ENCODE measurements at places on chromosomes 3 and 15. TPM values are rescaled to one million over a fixed set of nuclear protein-coding genes. Genes with fewer than 3 reads are reported as not detected.

DNA sequence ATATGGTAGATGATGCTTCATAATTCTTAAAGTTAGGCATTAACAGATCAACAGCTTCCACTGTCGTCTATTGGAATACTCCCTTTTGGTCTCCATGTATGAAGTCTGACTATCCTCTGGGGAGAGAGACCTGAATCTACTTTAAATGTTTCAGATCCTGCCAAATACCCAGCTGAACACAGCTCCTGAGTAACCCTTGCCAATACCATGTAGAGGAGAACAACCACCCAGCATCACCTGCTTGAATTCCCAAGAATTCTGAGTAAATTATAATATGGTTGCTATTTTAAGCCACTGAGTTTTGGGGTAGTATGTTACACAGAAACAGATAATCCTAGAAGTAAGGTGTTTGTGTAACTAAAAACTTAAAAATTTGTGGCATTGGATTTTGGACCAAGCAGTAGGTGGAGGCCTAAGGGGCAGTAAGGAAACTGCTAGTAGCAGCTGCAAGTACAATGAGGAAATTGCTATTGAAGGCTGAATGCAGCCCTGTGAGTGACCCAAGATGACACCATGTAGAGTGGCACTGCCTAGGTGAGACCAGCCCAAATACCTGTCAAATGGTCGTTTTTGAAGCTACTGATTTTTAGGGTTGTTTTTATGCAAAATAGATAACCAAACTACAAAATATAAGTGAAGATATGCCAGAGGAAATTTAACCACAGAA, 30.9 kb downstream of the NRG4 start:
- H3K4me1 ChIP-seq = no peaks in the 10 kb centered on the region
- H3K27me3 ChIP-seq = no peaks in the 10 kb centered on the region
- no peak overlapping the region for H3K27ac ChIP-seq
- H3K36me3 ChIP-seq = no peaks in the 10 kb centered on the region

DNA sequence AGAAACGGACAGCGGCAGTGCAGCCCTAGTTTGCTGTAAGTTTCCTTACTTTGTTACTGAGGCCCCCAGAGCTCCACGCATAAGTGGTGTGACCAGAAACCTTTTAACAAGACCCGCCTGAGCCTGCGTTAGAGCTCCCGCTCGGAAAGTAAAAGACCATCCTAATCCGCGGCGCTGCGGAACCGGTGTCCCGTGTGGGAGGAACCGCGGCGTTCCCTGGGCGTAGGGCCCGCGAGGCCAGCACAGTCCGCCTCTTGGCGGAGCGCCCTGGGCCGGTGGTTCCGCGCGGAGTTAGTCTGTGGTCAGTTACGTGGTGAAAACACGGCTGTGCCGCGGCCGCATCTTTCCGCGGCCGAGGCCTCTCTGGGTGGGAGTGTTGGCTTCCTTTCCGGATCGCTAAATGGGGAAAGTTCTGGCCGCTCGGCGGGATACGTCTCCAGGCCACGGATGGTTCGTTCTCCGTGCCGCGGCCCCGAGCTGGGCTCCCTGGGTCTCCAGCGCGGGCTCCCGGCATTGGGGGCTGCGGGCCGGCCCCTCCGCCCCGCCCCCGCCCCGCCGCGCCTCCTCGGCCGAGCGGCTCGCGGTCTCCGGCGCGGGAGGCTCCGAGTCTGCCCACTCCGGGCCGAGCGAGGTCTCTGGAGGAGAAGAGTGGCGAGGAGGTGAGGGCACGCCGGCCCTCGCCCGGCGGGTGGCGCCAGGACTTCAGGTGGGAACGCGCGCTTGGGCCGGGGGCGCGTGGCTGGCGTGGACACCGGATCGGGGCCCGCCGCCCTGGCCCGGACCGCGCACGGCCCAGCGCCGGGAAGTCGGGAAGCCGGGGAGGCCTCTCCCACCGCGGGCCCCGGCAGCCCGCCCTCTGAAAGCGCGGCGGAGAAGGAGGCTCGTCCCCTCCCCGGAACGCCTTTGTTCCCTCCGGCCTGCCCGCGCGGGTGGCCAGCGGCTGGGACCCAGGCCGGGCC, 754 bp downstream of the B3GNT5 start:
- peaks cover 21% of the 10 kb centered on the region for H3K4me1 ChIP-seq
- H3K4me3 ChIP-seq = peak overlapping the region; percentile 82
- no peaks in the 10 kb centered on the region for H3K36me3 ChIP-seq
- DNase-seq = no peak

GRCh38 chr15:90020021-90020735, 19.1 kb downstream of the ZNF710 start:
- H3K4me1 ChIP-seq = peaks cover 16% of the 10 kb centered on the region
- H3K36me3 ChIP-seq = no peaks in the 10 kb centered on the region
- H3K27me3 ChIP-seq = no peaks in the 10 kb centered on the region
- peak overlapping the region; percentile 66 for H3K27ac ChIP-seq
- no peak overlapping the region for H3K4me3 ChIP-seq
- DNase-seq = no peak

DNA sequence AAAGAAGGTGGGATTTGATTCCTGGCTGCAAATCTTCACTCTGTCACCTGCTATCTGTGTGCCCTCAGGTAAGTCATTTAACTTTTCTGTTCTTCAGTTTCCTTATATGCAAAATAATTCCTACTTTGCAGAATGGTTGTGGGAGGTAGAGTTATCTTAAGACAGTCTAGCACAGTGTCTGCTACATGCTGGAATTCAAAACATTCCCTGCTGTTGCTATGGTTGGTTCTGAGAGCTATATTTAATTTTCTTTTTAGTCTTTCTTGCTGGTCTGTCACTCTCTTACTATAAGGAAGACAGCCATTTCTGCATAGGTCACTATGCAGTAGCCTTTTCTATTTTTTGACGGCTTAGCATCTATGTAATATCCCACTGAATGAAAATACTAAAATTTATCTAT, 4.0 kb upstream of the ADPGK start:
- H3K4me3 ChIP-seq = no peak overlapping the region
- H3K36me3 ChIP-seq = no peaks in the 10 kb centered on the region
- no peak overlapping the region for H3K27ac ChIP-seq
- peaks cover 4% of the 10 kb centered on the region for H3K27me3 ChIP-seq

GRCh38 chr15:82540055-82540983, at the start of gene RPS17:
Gene RPS17 (minus strand): TSS chr15:82540457. CDS start chr15:82540428, 29 bp downstream.
- H3K36me3 ChIP-seq = peaks cover 35% of the 10 kb centered on the region
- peaks cover 33% of the 10 kb centered on the region for H3K4me1 ChIP-seq
- peak; percentile 98 for DNase-seq
- no peaks in the 10 kb centered on the region for H3K27me3 ChIP-seq

DNA sequence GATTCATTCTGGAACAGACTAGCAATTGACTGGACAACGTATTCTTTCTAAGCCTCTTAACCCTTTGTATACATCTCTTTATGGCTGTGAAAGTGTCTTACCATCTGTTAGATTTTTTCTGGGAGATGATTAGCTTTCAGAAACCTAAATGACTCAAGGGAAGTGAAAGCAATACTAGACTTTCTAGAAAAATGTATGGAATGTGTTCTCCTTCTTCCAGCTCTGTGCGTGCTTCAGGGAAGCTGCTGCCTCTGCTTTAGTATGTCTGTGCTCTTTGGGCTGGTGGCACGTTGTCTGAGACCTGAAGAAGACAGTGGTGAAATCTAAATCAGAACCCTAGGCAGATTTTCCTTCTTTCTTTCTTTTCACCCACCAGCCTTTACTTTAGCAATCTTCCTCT, 89.5 kb downstream of the ITPR1 start:
- no peak for DNase-seq
- H3K4me3 ChIP-seq = no peak overlapping the region
- no peaks in the 10 kb centered on the region for H3K27me3 ChIP-seq
- no peaks in the 10 kb centered on the region for H3K36me3 ChIP-seq
- H3K27ac ChIP-seq = peak overlapping the region; percentile 76

- no peak overlapping the region for H3K27ac ChIP-seq
- no peaks in the 10 kb centered on the region for H3K27me3 ChIP-seq
- no peak for DNase-seq
- H3K4me1 ChIP-seq = peaks cover 24% of the 10 kb centered on the region
- no peak overlapping the region for H3K4me3 ChIP-seq
Measured at GRCh38 chr3:129793319-129793718, 100.2 kb downstream of the TMCC1 start.

DNA sequence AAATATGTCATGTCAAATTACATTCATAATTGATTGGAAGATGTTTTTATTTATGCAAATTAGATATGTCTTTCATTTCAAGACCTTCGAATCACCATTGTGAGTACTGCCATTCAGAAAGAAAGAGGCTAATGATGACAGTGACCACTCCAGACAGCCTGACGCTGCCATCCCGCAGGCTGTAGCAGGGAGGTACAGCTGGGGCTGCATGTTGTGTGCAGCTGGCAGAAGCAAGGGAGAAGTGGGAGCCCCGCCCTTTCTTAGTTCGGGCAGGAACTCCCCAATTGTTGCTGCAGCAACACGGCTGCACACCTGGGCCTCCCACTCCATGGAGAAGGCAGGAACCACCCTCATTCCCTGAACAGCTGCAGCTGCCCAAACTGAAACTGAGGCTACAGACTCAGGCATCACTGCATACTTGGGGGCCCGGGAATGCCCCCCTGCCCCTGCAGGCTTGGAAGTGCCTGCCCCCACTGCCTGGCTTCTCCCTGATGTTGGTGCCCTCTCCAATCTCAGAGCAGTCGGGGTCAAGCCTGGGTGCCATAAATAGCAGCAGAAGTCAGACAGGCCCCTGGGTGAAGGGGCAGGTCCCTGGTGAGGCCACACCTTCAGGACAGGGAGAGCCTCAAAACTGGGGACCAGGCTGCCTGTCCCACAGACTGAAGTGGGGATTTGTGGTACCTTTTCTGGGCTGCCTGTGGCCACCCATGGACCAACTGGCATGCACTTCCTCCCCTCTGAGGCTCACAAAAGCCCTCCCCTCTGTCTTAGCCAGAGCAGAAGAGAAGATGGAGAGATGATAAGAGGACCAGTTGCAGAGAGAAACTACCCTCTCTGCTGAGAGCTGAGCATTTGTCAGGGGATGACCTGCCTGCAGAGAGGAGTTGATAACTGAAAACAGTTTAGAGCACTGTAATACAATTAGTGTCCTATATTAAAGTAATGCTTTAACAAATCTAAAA, 964.6 kb downstream of the SI start:
- H3K4me1 ChIP-seq = no peaks in the 10 kb centered on the region
- H3K27me3 ChIP-seq = no peaks in the 10 kb centered on the region
- no peaks in the 10 kb centered on the region for H3K36me3 ChIP-seq

GRCh38 chr3:7646851-7647250, 785.9 kb downstream of the GRM7 start:
- no peak overlapping the region for H3K27ac ChIP-seq
- H3K4me3 ChIP-seq = no peak overlapping the region
- no peaks in the 10 kb centered on the region for H3K27me3 ChIP-seq
- no peaks in the 10 kb centered on the region for H3K36me3 ChIP-seq
- DNase-seq = no peak
- H3K4me1 ChIP-seq = no peaks in the 10 kb centered on the region

GRCh38 chr3:4410606-4411005, 56.5 kb downstream of the SUMF1 start:
- H3K4me1 ChIP-seq = no peaks in the 10 kb centered on the region
- no peak overlapping the region for H3K4me3 ChIP-seq
- H3K36me3 ChIP-seq = peaks cover 59% of the 10 kb centered on the region
- no peak overlapping the region for H3K27ac ChIP-seq
- no peak for DNase-seq

DNA sequence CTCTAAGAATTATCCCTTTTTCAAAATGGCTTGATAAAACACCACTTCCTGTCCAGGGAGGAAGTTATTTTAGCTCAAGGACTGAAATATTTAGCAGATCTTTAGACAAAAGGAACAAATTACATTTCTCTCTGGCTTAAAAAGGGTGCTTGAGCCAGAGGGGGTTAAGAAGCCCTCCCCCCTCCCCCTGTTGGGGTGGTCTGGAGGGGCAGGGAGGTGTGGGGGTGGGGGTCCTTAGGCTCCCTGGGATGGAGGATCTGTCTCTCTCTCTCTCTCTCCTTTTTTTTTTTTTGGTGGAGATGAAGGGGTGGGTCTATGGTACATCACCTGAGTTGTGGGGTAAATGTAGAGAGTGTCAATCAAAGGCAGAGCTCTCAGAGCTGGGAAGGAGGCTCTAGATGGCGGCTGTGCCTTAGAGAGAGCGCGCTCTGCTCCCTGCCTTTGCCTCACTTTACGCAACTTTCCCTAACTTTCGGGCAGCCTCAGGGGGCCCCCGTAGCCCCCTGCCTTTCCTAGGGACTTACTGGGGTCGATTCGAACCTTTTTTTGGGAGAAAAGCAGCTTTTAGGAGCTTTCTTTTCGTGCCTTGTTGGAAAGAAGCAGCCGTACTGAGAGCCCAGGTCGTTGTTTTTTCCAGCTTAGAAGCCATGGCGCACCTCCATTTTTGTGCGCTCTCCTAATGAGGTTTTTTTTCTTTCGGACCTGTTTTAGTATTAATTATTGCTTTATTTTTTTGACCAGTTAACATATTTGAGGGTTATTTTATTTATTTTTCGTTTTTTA, at the start of gene CHD2:
Gene CHD2, plus strand, starts transcription at position 377 of the 783 bp plus-strand sequence. CDS start 914 bp downstream, outside the sequence.
- DNase-seq = no peak
- peak within 1 kb of the TSS; percentile 50 for H3K4me3 ChIP-seq
- peak within 1 kb of the TSS; percentile 89 for H3K27ac ChIP-seq
- H3K27me3 ChIP-seq = no peaks in the 10 kb centered on the region

GRCh38 chr3:22239011-22239410, 488.0 kb upstream of the ZNF385D start:
- no peaks in the 10 kb centered on the region for H3K36me3 ChIP-seq
- no peaks in the 10 kb centered on the region for H3K4me1 ChIP-seq
- DNase-seq = no peak
- H3K27me3 ChIP-seq = no peaks in the 10 kb centered on the region

- no peak overlapping the region for H3K4me3 ChIP-seq
- H3K27ac ChIP-seq = no peak overlapping the region
- H3K36me3 ChIP-seq = no peaks in the 10 kb centered on the region
- DNase-seq = no peak
Measured at GRCh38 chr15:34610354-34610753, 26.9 kb upstream of the GOLGA8B start.

DNA sequence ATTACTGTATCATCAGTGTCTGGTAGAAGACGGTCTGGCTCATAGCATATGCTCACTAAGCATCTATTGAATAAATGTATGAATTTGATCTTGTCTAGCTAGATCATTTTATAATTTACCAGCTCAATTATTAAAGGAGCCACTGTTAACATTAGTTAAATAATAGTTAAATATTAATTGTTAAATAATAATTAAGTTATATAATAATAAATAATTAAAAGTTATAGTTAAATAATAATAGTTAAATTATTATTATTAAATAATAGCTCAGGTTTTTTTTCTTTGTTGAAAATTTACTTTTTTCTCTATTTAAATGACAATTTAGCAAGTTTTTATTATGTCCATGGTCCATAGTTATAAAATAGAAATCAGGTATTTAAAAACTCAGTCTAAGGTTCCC, 274.4 kb downstream of the OXSM start:
- H3K27me3 ChIP-seq = no peaks in the 10 kb centered on the region
- H3K4me1 ChIP-seq = peaks cover 7% of the 10 kb centered on the region
- H3K4me3 ChIP-seq = no peak overlapping the region
- no peaks in the 10 kb centered on the region for H3K36me3 ChIP-seq

Gene CHAC1
- 3.6 TPM for total RNA-seq

Gene CFAP100
- total RNA-seq = not detected

Gene VIPR1
- total RNA-seq = 4.0 TPM

Gene SRGAP3
- total RNA-seq = 2.5 TPM

Gene ZIC4
- total RNA-seq = not detected

Gene PSTPIP1
- total RNA-seq = 11.8 TPM

Gene SLC28A1
- total RNA-seq = 0.23 TPM

Gene FSIP1
- 1.6 TPM for total RNA-seq

Gene PPM1L
- 41.9 TPM for total RNA-seq

Gene NPAP1
- total RNA-seq = not detected
